GM12891 (cell line): ENCODE measurements at places on chromosomes 2 and 18.

GRCh38 chr2:59167514-59167913 is 926.4 kb upstream of the FANCL start:
- no peak for DNase-seq

DNA sequence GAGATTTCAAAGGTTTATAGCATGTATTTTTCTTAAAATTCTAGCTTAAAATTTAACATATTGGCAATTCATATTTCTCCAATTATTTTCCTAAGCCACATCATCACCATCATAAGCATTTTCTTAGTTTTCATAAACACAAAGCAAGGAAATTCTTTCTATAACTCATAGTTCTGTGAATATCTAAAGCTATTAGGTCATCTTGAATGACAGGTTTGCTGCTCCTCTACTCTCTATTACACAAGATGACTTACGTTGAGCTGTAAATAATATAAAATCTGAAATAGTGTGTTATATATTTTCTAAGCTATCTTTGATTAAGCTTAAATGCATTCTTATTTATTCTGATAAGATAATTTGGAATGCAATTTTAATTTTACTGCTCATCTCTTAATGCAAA is 984.6 kb upstream of the CNTNAP5 start:
- no peak for DNase-seq

DNA sequence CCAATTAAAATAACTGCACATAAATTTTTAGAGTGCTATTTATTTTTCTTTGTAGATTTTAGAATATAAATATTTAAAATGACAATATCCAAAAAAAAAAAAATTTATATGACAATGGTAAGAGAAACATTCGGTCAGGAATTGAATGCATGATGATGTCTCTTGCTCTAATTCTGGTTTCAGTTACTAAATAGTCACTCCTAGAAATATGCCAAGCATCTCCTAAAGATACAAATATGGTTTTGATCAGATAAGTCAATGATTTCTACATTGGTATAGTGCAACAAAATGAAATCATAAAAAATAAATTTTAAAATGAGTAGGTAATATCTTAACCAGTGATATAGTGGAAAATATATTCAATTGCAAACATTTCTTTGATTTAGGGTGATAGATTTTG is 95.9 kb upstream of the ACKR3 start:
- no peak for DNase-seq

DNA sequence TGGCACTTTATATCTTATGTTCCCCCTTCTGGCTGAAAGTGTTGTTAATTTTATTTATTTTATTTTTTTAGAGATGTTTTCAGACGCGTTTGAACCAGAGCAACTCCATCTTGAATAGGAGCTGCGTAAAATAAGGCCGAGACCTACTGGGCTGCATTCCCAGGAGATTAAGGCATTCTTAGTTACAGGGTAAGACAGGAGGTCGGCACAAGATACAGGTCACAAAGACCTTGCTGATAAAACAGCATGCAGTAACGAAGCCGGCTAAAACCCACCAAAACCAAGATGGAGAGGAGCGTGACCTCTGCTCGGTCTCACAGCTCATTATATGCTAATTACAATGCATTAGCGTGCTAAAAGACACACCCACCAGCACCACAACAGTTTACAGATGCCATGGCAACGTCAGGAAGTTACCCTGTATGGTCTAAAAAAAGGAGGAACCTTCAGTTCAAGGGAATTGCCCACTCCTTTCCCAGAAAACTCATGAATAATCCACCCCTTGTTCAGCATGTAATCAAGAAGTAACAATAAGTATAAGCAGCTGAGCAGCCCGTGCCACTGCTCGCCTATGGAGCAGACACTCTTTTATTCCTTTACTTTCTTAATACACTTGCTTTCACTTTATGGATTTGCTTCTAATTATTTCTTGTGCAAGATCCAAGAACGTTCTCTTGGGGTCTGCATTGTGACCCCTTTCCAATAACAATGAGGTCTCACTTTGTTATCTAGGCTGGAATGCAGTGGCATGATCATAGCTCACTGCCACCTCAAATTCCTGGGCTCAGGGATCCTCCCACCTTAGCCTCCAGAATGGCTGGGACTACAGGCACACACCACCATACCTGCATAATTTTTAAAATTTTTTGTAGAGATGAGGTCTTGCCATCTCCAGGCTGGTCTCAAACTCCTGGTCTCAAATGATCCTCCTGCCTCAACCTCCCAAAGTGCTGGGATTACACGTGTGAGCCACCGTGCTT is 55.9 kb downstream of the CACNB4 start:
- DNase-seq, result no peak

DNA sequence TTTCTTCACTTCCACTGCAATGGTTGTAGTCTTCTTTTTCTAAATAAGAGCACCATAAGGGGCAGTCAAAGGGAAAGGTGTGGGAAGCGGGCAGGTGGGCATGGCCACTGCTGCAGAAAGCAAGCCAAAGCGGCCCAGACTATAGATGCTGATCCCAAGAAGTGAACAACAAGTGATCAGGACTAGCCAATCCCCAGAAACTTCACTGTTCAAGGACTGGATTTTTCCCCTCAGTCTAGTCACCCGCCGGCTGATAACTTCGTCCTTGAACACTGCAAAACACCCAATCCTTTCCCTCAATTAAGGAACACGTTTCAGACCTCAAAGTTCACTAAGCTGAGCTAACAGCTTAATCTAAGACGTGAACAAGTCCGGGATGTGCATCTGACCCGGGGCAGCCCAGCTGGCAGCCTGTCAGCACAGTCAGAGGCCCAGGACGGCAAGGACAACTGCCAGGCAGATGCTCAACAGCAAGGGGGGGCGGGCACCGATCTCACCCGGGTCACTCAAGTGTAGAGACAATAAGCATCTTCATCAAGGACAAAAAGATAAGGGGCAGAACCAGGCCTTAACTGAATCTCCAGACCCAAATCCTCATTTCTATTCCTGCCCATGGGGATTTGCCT is 59.8 kb downstream of the HDLBP start:
- no peak for DNase-seq

- DNase-seq, result no peak
Measured at GRCh38 chr2:138919120-138919747, 139.0 kb upstream of the NXPH2 start.
